ENCODE measurements at places on chromosomes 6 and 20.

DNA sequence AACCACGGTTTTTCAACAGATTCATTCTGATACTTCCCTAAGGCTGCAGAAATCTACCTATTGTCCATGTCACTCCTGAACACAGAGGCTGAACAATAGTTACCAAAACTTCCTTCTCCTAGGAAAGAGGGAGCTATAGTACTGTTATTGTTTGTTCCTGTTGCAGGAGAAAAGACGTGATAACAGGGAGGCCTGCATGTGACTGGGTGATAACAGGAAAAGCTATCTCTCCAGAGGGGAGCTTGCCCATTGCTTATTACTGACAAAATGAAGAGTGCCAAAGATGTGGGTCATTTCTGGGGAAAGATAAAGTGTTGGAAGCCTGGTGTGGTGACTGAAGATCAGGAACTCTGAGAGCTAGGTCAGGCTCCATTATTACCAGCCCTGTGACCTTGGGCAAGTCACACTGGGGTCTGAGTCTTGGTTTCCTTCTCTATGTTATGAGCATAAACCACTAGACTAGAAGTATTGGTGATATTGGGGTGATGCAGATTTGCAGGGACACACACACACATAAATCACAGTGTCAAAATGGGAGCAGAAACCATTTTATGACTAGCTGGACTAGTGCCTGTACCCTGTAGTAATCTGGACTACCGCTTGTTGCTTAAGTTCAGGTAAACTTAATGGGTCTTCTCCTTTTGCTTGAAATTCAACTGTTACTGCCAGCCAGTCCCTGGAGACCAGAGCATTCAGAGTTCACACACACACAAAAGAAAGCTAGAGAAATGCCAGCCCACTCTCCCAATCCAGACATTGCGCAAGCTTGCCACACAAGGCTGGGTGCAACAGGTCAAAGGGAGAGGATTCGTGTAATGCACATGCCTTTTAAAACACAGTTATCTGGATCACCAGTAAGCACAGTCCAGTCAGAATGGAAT, 136.0 kb upstream of the CNR1 start:
- DNase-seq, result no peak

DNA sequence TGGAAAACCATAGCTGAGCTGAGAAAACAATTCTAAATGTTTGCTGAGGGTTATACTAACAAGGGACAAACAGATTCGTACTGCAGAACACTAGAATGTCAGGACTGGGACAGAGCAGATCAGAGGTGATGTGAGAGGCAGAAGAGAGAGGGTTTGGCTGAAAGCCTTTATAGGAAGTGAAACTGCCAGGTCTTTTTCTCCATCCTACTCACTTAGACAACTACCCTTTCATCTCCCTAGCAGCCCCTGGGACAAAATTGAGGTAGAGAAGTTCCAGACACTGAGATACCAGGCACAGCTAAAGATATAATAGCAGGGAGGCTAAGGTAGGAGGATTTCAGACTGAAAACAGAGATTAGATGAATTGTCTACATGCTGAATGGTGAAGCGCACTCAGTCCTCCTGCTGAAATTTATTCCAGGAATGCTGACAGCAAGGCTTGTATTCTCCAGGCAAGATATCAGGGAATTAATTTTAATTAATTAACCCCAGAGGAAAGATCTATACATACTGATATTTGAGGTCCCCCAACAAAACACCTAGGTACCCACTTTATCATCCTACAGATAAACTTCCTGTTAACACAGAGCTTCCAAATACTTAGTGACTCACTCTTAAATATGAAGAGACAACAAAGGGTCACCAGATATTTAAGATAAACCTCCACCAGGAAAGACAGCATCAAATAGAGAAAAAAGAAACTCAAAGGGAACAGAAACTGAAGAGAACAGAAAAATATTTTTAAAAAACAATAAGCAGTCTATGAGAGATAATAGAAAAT, 12.6 kb upstream of the EIF2S2 start:
- DNase-seq, result no peak

DNA sequence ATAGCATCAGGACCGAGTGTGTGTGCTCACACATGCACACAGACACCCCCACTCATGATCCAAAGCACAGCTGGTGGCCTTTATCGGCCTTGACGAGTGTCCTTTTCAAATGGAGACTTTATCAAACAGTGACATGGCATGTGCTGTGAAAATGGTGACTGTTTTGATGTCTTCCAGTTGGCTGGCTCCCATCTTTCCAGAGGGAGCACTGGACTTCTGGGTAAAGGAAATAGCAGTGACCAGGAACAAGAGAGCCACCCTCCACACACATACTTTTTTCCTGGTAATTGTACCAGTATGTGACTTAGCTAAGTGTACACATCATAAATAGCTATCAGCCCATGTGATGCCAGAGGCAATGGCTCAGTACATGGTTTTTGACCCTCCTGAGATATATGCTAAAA, 52.7 kb downstream of the ZDHHC14 start:
- no peak for DNase-seq

DNA sequence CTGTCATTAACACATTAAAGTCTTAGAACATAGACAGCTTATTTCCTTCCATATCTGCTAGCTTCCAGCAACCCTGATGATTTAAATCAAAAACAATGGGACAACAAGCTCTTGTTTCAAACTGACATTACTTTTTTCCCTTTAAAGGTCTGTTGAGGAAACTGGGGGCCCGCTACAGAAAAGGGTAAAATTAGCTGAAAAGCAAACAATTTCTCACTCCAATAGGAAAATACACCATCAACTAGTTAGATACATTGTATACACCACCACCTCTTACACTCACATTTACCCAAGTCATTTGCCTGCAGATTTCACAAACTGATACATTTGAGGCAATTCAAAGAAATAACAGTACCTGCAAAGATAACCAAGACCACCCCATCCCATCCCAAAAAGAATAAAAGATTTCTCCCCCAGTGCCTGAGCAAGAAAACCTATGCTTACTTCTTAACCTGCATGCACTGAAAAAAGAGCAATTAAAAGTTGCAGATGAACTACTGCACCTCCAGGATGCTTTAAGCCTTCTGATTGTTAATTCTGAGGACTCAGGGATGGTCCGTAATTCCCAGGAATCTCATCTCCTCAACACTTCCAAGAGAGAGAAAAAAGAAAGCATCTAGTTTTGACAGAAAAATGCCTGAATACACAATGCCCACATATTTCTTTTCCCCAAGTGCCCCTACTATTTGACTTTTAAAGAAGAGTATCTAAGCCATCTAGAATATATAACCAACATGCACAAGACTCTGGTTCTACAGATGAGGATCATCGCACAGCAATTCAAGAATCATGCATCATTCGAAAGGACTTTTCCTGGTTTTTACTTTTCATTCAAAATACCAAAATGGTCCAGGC, 5.6 kb downstream of the ZMYND8 start:
- DNase-seq, result no peak

- DNase-seq, result no peak
These were observed 143.3 kb upstream of the PRND start for GRCh38 chr20:4578375-4578774.

GRCh38 chr6:78528926-78529325, 338.4 kb upstream of the IRAK1BP1 start:
- no peak for DNase-seq

DNA sequence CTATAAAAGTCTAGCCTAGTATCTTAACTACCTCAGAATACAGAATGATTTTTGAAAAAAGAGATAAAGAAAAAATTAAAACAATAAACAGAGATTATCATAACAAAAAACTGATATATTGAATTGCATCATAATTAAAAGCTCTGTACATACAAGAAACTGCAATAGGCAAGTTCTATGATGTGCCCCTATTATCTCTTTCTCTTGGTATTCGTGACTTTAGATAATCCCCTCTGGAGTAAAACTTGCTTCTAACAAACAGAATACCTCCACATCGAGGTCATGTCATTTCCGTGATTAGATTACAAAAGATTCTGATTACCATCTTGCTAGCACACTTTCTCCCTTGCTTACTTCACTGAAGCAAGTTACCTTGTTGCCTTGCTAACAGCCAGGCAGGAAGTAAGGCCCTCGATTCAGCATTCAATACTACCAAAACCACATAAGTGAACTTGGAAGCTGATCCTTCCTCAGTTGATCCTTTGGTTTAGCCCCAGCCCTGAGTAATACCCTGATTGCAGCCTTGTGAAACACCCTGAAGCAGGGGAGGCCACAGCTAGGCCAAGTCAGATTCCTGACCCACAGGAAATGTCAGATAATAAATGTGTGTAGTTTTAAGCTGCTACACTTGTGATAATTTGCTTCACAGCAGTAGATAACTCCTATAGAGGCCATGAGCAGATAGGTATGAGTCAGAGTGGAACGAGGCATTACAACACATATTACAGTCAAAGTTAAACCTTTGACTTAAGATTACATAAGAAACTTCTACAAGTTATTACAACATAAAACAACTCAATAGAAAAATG, 53.7 kb upstream of the TMX4 start:
- DNase-seq, result no peak

DNA sequence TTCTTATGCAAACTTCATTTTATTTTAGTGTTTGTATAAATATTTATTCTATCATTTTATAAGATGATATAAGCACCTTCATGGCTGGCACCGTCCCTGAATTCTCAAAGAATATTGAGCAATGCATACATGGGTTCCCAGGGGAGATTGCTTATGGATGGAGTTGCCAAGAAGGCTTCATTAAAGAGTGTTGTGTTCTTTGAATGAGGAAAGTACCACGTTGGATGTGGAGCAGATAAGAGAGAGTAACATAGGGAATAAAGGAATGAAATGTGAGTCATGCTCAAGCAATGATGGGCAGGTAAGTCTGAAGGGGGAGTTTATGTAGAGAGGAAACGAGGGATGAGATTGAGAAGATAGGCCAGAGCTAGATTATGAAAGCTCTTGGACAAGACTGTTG, 10.3 kb downstream of the DSE start:
- no peak for DNase-seq

DNA sequence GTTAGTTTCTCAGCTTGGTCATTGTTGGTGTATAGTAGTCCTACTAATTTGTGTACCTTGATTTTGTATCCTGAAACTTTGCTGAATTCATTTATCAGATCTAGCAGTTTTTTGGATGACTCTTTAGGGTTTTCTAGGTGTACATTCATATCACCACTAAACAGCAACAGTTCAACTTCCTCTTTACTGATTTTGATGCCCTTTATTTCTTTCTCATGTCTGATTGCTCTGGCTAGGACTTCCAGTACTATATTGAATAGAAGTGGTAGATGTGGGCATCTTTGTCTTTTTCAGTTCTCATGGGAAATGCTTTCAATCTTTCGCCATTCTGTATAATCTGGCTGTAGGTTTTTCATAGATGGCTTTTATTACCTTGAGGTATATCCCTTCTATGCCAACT, 61.3 kb upstream of the HEY2 start:
- no peak for DNase-seq

- DNase-seq, result no peak
These were observed 70.1 kb upstream of the RBM24 start for GRCh38 chr6:17211101-17211500.

GRCh38 chr6:166664135-166664534, 37.1 kb upstream of the RPS6KA2 start:
- no peak for DNase-seq

- no peak for DNase-seq
These were observed 598 bp downstream of the HLA-B start for GRCh38 chr6:31356216-31356945.

- no peak for DNase-seq
These were observed 5.7 kb downstream of the NAPB start for GRCh38 chr20:23415555-23415954.

DNA sequence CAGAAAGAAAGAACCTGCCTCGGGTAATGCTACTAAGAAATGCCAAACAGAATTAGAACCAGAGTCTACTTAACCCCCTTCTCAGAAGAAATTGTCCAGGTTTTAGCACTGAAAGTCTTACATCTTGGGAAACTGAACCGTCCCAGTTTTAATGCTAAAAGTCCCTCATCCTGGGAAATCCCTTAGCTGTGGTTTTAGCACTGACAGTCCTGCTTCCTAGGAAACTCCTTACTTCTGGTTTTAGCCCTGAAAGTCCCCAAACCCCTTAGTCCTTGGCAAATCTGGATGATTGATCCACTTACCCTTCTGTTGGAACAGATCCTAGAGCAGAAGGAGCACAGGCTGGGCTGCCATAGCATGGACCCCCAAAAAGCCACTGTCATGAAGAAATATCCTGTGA, 4.8 kb upstream of the TMEM14A start:
- no peak for DNase-seq

- DNase-seq, result no peak
These were observed 208.8 kb upstream of the SUPT3H start for GRCh38 chr6:45586216-45587171.

DNA sequence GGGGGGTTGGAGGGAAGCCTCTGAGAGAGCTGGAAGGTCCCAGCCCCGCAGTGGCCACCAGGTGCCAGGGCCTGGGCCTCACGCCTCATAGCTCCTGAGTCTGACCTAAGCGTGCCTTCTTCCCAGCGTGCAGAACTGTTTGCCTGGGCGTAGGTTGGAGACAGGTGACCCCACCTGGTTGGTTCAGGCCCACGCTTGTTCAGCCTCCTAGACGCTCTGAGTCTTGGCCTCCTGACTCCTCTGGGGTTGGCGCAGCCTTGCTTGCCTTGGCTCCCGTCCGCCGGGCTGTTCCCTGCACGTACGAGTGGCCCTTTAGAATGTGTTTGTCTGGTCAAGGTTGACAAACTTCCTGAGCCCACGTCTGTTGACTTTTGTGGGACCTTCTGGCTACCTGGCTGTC, 70.8 kb downstream of the EYA2 start:
- no peak for DNase-seq

DNA sequence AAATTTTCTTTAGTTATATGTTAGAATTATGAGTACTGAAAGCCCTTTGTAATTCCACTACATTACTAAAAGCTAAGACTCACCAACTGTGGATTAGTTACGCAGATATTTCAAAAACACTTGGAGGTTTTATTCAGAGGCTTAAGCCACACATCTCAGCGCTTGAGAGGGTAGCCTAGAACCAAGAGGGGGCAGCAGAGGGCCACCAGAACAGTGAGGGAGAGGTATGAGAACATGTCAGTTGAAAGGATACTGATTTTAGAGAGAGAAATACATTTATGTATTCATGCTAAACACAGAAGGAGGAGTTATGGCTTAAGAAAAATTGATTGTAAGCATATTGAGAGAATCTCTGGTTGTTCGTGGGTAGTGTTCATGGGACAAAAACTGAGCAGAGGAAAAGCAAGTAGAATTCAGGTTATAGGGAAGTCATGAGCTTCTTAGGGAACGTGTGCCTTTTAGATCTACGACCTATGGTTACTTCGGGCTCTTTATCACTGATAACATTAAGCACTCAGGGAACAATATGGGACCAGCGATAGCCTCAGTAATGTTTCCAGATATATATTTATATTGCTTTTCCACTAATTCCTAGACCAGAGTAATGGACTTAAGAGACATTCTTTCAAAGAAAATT, 20.4 kb upstream of the SERINC1 start:
- peak; percentile 67 for DNase-seq

DNA sequence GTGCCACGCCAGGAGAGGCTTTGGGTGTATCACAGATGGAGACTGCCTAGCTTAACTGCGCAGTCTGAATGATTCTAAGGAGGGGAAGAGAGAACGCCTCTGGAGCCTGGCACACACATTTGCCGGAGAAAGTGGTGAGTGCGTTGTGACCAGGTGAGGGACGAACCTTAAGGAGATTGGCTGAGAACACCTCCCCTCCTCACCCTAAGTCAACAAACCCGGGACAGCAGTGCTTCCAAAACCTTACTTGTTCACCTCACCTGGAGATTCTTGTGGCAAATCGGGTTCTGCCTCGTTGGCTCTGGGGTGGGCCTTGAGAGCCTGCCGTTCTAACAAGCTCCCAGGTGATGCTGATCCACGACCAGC, 9.4 kb downstream of the SYNJ2 start:
- DNase-seq, result no peak

Data from activated naive CD4-positive, alpha-beta T cell treated with anti-CD3 and anti-CD28 coated beads, Interleukin-2, amount 50 U/mL, for 72 hours (primary cell).